ENCODE measurements at places on chromosomes 6 and 20.

DNA sequence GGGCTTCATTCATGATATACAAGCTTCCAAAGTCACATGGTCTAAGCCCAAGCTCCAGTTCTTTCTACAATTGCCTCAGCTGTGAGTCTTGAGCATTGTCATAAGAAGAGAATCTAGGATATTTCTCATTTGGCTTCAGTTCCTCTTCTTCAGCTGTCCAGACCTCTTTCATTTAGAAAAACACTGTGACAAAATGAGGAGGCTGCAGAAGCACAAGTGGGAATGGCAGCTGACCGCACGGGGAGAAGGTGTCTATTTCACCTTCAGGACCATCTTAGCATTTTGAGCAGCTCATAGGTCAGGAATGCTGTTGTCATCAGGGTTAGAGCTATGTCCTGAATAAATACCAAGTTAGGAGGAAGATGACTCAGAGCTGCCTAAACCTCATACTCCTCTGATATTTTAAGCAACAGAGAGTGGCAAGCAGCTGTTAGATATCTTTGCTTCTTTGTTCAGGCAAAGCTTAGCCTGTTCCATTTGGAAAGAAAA lies 390.1 kb upstream of the CITED2 start:
- DNase-seq = peak; percentile 89

- DNase-seq = no peak
Observed at GRCh38 chr20:31859998-31860380, 10.3 kb downstream of the DUSP15 start.

DNA sequence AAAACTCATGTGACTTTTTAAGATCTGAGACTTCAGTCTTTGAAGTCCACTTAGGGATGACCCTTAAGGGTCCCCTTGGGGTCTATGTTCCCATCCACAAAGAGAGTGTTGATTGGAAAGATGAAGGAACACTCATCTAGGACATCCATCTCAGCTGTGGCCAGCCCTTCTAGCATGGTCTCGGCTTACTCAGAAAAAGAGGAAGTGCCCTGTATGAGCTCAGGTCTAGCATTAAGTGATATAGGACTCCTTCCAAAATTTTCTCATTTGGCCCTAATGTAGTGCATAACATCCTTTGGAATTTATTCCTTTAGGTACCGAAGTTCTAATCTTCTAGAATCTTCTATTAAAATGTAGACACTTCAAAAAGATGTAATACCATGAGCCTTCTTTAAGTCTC lies 77.4 kb downstream of the NDUFAF5 start:
- DNase-seq = no peak

DNA sequence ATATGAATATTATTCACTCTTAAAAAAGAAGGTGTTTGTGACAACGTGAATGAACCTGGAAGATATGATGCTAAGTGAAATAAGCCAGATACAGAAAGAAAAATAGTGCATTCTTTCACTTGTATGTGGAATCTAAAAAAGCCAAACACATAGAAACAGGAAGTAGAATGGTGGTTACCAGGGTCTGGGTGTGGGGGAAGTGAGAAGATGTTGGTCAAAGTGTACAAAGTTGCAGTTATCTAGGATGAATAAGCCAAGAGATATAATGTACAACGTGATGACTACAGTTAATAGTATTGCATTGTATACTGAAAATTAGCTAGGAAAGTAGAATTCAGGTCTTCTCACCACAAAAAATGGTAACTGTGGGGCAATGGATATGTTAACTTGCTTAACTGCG lies 151.1 kb upstream of the HCRTR2 start:
- no peak for DNase-seq

DNA sequence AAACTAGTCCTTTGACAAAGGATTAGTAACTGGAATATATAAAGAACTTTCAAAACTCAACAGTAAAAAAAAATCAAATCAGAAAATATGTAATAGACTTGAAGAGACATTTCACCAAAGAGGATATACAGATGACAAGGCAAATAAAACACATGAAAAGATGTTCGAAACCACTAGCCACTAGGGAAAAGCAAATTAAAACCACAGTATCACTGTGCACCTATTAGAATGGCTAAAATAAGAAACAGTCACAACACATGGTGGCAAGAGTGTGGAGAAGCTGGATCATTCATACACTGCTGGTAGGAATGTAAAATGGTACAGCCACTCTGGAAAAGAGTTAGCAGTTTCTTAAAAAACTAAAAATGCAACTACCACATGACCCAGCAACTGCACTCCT lies 14.9 kb downstream of the ZBTB2 start:
- DNase-seq = no peak

- no peak for DNase-seq
Observed at GRCh38 chr6:111593512-111593816, 12.2 kb downstream of the TRAF3IP2 start.

GRCh38 chr6:159422041-159422984 lies 253.1 kb downstream of the FNDC1 start:
- DNase-seq = no peak

GRCh38 chr20:35436177-35436573 lies 1.9 kb downstream of the GDF5 start:
- DNase-seq = no peak

DNA sequence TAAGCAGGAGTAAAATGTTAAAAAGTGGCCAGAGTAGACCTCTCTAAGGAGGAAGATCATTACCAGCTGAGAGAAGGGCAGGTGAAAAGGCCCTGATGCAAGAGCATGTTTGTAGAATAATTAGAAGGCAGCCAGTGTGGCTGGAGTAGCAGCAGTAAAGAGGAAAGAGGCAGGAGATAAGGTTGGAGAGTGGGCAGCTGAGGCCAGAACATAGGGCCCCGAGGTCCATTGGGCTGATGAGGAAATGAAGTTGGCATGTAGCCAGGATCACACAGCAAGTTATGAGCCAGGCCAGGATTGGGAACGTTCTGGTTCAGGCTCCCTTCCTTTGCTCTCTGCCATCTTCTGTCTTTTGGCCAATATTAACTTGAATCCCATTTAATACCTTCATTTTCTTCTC lies 51.6 kb downstream of the RALY start:
- DNase-seq = no peak

DNA sequence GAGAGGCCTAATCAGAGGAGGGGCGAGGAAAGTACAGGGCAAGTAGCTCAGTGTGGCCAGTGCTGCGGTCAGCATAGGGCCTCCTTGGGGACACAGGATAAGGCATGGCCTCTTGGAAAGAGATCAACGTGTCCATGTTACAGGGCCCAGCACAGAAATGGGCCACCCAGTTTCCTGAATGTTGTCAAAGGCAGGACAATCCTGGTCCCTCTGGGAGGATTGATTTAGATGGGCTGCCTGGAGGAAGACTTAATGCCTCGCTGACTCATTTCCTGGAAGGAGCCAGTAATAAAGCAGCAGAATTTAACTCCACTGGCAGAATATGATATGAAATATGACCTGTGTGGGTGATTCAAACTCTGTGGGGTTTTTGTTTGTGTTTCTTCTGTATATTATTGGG lies 16.6 kb downstream of the DDO start:
- DNase-seq = no peak

DNA sequence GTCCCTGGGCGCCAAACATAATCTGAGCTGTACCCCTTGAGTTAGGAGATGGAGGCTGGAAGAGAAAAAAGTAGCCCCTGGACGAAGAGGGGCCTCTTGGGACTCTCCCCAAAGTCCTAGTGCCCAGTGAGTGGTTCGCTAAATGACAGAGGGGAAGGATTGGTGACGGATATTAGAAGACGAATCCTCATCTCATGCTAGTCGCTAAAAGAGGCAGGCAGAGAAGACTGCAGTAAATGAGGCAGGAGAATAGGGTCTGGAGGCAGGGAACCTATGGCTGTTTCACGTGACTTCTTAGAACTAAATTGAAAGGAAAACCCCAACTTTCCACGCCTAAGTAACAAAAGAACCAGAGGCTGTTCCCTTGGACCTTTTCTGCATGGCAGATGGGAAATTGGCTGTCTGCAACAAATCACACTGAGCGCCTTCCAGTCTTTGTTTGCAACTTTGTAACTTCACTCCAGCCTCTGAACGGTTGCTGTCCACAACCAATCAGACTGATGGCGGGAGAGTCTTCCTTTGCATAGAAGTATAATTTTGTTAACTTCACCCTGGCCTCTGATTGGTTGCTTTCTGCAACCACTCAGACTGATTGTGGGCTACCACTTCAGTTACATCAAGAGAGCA lies 731 bp upstream of the RBL1 start:
- DNase-seq = no peak

- DNase-seq = no peak
Observed at GRCh38 chr20:2771631-2772080, 28.8 kb downstream of the CPXM1 start.

- DNase-seq = peak; percentile 91
Observed at GRCh38 chr20:34558320-34559218, at the start of gene MAP1LC3A. Gene MAP1LC3A, plus strand, starts transcription at chr20:34558718. Its CDS starts 151 bp downstream, at chr20:34558869.

- DNase-seq = no peak
Observed at GRCh38 chr6:31497531-31498476, at the start of gene MICB. Gene MICB, plus strand, starts transcription at chr6:31498145. Its CDS starts 49 bp downstream, at chr6:31498194.

DNA sequence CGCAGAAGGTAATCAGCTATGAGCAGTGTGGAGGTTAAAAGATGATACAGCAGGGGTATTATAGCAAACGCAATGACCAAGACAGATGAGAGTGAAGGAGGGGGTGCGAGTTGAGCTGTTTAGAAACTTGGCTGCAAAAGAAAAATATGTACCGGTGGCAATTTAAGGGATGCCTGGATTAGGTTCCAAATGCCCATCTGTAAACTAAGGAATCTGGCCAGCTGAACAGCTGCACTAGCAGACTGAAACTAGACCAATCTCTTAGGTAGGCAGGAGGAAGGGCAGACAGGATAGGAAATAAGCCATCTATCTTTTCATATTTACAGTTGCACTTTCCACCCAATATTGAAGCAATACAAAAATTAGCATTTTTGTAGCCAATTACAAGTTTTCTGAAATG lies 407.6 kb downstream of the HTR1B start:
- no peak for DNase-seq

GRCh38 chr20:58046311-58046710 lies 182.1 kb downstream of the ANKRD60 start:
- no peak for DNase-seq

GRCh38 chr6:163634211-163635171 lies 220.0 kb downstream of the QKI start:
- no peak for DNase-seq

DNA sequence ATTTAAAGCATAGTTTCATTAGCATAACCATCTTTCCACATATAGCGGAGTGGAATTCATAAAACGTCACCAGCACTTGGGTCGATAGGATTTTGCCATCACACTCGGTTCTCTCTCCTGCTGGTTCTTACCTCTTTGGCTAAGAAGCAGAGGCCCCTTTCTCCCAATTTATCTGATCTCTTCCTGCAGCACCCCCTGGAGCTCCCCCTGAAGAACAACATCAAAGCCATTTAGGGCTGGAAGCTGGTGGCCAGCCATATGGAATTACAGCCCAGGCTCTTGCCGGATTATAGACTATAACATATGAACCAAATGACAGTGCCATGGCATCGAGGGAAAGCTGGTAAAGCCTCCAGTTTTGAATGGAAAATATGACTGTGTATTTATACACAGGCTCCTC lies 6.4 kb upstream of the KIF6 start:
- DNase-seq = no peak

GRCh38 chr20:50272724-50273446 lies 82.3 kb downstream of the CEBPB start:
- no peak for DNase-seq

- no peak for DNase-seq
Observed at GRCh38 chr20:41433203-41433602, 66.6 kb upstream of the EMILIN3 start.

- no peak for DNase-seq
Observed at GRCh38 chr6:134176264-134176975, 124.0 kb upstream of the SLC2A12 start.

DNA sequence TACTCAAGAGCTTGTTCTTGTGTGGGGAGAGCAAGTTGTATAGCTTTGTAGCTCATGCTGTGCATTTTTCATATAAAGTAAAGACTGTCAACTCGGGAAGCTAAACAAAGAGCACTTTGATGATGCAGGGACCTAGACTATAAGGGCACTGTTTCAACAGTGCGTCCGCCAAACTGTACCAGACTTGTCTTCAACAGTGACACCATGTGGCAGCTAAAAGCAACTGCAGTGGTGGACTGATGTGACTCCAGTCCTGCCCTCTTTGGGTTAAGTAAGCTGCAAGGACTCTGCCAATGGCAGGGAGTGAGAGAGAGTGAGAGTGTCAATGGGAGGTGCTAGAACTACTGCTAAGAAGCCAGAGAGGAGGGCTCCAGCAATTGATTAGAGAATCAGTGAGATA lies 48.1 kb upstream of the MC3R start:
- no peak for DNase-seq

DNA sequence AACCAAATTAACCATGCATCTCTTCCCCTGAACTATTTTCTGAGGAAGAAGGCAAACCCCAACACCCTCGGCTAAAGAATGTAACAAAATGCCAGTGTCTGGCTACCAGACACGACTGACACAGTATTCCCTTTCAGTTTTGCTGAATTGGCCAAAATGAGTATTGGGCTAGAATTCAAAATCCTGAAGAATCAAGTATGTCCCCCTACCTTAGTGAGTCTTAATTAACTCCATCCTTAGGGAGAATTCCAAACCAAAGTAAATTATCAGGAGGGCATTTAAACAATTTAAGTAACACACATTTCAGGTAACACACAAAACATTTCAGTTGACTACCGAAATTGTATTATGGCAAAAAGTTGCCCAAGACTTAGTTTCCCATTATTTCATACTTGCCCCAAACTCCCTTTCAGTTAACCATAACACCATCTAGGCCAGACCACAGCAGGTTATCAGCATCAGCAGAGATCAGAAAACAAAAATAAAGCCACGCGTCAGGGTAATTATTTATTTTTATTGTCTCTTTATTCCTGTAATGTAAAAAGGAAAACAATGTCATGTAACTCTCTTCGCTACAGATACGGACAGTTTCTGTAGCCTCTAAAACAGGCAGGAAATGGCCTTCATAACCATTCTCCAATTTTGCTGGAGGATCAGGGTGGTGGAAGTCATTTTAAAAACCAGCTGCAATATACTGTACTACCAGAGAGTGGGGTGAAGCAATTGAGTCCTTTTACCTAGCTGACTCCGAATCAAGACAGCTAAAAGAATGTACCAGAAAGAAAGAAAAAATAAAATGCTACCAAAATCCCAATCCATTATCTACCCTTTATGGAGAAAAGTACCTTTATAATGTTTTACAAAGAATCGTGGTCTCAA lies 1.9 kb downstream of the SNX5 start:
- DNase-seq = no peak

GRCh38 chr6:31792761-31793171 lies 2.8 kb downstream of the VARS1 start:
- no peak for DNase-seq

GRCh38 chr6:324116-324728 lies 31.9 kb downstream of the DUSP22 start:
- DNase-seq = no peak

DNA sequence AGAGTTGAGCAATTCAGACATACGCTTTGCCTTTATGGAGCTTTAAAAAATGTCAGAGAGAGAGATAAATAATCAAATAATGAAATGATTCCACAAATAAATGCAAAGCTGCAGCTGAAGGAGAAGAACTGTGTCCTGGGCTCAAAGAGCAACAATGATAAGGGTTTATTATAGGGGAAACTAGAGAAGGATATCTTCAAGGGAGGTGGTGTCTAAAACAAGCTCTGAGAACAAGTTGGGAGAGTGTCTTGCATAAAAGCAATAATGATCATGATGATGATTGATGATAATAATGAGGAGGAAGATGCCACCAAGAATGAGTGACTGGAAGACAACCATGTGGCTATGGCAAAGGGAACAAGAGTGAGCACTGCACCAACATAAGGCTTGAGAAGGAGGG lies 164.3 kb downstream of the KIF16B start:
- DNase-seq = no peak

GRCh38 chr20:2521369-2522305 lies 12.9 kb upstream of the ZNF343 start:
- DNase-seq = peak; percentile 29

Data from fibroblast of the conjunctiva (primary cell).